Stimulated activated CD8-positive, alpha-beta memory T cell treated with anti-CD3 and anti-CD28 coated beads, Interleukin-7, amount 100 ng/mL, for 1 hour (primary cell): ENCODE measurements at places on chromosomes 16 and 17.

DNA sequence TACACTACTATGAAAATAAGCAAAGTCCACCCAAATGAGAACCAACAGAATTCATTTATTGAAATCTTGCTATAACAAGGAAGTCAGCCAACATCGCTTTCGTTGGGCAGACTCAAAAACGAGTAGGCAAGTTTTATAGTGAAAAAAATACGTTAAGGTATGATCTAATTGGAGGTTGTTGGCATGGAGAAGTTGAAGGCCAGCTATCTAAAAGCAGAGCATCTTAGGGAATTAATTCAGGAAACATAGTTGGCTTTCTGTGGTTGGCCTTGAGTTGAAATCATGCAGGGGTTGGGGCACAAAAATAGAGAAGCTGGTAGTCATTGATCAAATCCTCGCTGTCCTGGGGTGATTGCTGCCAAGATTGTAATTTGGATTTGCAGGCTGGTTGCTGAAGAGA, 118.3 kb downstream of the PPM1E start:
- no peak for DNase-seq

DNA sequence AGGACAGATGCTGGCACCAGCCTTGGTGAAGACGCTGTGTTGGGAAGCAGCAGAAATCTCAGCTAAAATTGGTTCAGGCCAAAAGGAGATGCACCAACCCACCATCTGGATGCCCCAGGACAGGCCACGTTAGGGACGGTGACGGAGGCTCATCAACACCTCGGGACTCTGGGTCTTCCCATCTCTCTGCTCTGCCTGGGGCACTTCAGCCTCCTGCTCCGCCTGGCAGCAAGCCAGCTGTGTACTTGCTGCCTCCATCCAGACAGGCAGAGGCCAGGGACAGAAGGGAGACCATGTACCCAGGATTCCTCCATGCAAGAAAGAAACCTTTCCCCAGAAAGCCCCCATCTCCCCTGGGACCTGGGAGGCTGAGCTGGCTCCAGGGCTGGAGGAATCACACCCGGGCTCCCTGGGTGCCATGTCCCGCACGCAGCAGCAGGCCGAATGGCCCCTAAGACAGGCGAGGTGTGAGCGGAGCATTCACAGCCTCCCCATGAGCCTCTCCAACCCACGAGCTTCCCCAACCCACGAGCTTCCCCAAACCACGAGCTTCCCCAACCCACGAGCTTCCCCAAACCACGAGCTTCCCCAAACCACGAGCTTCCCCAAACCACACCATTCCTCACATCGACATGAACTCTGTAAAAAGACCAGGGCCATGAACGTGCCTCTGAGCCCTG, 274.5 kb downstream of the C16orf95 start:
- DNase-seq = no peak

- DNase-seq = no peak
Measured at GRCh38 chr16:19717314-19717713, 713 bp downstream of the KNOP1 start.

DNA sequence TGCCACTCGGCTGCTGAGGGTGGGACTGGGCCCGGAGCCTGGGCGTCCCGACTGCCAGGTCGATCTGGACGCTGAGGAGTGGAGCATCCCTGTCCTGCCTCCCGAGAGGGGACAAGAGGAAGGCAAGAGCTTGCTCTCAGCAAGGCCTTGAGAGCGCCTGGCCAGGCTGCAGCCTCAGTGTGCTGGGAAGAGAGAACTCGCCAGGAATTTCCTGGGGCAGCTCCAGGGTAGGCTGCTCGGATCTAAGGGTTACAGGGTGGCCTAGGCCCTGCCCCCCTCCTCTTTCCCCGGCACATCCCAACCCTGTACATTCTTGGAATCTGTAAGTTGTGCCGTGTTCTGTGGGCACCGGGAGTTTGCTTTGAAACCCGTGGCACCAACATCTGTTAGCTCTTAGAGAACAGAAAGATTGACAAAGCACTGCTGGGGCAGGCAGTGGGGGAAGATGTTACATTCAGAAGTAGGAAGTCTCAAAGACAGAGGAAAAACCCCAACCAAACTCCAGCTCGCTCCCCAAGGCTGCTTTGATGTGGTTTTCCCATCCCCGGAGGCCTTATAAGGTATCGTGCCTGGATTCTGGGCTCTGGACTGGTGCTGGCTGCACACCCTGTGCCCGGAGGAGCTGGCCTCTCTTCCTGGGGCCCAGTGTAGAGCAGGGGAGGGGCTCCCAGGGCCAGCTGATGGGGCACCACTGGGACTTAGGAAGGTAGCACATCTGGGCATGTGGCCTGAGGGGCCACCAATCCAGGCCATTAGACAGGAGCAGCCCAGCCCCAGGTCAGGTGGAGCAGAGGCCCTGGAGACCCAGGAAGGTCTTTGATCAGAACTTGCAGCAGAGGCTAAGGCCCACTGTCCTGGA, 55.2 kb downstream of the NKD1 start:
- no peak for DNase-seq

DNA sequence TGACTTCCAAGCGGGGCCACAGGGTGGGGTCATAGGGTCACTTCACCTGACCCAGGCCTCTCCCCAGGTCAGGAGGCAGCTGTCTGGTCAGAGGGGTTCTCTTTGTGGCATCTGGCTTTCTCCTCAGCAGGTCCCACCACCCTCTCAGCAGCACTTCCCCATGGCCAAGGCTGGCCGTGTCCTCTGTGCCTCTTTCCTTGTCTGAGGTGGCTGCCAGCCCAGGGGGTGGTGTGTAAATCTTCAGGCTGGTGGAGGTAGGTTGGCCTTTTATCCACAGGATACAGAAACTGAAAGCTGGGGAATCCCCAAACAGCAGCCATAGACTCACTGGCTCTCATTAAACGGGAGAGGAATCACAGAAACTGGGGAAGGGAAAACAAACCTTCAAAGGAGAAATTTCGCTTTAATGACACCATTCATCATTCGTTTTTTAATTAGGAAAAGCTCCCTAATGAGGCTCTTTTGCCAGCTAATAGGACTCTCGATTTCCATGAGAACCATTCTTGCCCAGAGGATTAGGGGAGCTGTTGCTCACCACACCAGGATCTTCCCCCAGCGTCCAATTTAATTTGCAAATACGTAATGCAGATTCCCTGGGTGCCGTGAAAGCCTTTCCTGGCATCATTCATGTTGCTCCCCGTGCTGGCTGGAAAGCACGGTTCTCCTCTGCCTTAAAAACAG, 18.0 kb downstream of the C17orf75 start:
- no peak for DNase-seq

GRCh38 chr16:22012241-22012640, 4.3 kb downstream of the MOSMO start:
- no peak for DNase-seq
